Muscle of leg (tissue), 16 donors: ENCODE measurements at places on chromosomes 12 and 14.

DNA sequence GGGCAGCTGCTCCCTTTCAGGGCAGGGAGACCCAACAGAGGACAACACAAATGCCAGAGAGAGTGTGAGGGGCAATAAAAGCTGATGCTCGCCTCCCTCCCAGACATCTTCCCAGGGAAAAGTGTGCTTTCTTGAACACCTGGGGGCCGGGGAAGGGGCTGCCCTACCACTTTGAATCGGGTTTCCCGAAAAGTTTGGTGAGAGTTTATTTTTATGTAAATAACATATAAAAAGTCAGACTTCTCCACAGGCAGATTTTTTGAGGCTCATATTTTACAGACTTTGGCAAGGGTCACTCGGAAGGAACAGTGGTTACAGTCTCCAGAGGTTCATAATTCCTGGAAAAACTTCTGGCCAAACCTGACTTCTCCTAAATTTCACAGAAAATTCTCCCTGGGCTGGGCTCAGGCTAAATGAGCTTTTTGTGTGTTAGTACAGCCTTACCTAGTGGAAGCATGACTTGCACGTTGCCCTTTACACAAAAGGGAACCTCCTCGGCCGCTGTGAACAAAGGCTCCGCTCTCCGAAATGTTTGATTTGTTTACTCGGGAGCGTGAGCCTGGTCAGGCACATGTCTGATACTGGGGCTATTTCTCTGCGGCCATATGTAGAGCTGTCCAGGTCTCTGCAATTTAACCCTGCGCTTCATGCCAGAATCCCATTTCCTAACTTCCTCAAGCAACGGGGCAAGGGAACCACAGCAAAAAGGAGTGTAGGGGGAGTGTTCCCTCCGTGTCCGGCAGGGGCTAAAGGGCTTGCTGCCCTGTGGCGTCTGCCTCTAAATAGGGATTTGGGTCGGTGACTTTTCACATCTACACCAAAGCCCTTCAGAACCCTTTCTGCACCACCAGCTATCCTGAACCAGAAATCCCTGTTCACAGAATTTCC is 3.4 kb downstream of the RTL1 start:
- DNase-seq, result peak; percentile 94

DNA sequence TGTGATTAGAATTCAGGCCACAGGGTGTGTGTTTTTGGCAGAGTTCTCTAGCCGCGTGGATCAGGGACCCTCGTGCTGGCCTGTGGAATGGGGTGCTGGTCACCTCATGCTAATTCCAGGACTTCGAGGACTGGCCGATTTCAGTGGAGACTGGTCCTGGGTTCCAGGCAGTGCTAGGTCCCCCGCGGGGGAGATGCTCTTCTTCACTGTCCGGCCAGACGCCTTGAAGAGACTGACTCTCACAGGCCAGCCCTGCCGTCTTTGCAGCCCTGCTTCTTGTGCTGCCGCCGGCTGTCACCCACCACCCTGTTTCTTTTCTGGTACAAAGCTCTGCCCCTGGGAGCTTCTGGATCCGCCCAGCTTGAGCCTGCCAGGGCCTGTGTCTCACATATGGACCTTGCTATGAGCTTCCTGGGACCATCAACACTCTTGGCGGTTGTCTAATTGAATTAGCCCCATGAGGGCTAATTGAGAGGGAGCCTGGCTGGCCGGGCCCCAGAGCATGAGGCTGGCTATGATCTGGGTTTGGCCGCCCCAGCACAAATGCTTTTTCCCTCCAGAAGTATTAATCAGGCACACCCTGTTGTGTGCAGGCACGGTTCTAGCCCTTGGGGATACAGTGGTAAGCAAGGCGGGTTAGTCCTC is 8.2 kb downstream of the MLXIP start:
- DNase-seq, result no peak

- no peak for DNase-seq
Observed at GRCh38 chr12:120067084-120067869, 49.3 kb downstream of the RAB35 start.

GRCh38 chr12:1046727-1047126 is 55.7 kb downstream of the ERC1 start:
- no peak for DNase-seq
